ENCODE measurements at places on chromosomes 1 and 21.

DNA sequence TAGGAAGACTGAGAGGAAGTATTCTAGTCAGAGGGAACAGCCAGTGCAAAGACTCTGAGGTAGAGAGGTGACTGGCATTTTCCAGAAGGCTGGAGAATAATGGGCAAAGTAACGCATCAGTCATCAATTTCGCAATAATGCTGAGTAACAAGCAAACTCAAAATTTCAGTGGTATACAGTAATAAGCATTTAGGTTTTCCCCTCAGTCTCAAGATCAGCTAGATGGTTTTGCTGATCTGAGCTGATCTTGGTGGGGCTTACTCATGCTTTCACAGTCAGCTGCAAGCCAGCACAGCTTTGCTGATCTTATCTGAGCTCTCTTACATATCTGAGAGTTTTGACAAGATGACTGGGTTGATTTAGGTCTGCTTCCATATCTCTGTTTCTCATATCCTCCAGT is 108.7 kb downstream of the TSEN15 start:
- DNase-seq: no peak

DNA sequence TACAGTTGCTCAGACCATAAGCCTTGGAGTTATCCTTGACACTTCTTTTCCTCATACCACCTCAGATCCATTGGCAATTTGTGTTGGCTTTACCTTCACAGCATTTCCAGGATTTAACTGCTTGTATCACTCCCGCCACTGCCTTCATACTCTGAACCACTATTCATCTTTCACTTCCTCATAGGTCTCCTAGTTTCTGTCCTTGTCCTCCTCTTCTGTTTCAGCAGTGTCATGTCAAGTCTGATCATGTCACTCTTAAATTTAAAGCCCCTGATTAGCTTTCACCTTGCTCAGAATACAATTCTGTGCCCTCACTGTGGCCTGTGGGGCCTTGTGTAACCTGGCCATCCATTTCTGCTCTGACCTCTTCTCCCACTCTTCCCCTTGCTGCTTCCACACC is 34.7 kb upstream of the C1orf115 start:
- no peak for DNase-seq

DNA sequence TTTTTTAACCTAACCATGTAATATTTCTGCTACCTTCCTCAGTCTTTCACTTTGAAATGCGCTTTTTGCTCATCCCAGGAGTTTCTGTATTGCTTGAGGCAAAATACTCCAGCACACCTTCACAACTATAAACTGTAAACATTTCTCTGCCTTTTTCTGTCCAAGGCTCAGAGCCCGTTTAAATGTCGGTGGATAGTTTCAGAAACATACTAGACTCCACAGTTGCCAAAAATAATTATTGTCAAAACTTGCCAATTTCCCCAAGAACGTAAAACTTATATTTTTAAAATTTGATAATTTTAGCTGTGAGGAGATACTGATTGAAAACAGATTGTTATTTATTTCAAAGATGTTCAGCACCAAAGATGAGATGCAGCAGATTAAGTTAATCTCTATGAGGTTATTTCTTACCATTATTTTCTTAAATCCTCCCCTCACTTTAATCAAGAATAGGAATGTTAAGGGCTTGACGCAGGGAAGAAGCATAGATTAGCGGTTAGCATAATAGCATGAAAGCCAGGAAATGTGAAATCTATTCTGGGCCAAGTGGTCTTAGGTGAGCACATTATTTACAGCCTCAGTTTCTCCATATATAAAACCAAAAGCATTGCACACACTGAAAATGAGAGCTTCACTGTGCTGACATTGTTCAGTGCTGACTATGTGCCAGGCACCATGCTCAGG is 91.5 kb upstream of the ESRRG start:
- DNase-seq: no peak

- no peak for DNase-seq
Measured at GRCh38 chr1:219138747-219139146, 34.9 kb upstream of the LYPLAL1 start.

DNA sequence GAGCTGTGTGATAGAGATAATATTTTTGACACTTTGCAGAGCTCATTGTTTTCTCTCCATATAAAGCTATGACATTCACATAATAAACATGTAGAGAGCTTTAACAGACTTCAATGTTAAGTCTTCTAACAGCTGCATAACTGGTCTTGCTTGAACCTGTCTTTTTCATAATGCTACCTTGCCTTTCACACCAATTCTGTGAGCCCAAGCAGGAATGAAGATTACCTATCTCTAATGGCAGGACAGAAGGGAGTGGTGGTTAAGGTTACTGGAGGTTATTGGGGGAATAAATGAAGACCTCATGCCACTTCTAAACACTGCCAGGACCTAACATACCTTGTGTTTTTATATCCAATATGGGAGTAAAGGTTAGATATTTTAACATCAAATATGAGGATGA is 2.3 kb upstream of the CD55 start:
- DNase-seq: no peak

Data from HepG2 (cell line).